SIG-M5 (cell line): ENCODE measurements at places on chromosomes 2 and 18.

- DNase-seq, result no peak
Measured at GRCh38 chr2:239275847-239276831, 124.7 kb downstream of the HDAC4 start.

DNA sequence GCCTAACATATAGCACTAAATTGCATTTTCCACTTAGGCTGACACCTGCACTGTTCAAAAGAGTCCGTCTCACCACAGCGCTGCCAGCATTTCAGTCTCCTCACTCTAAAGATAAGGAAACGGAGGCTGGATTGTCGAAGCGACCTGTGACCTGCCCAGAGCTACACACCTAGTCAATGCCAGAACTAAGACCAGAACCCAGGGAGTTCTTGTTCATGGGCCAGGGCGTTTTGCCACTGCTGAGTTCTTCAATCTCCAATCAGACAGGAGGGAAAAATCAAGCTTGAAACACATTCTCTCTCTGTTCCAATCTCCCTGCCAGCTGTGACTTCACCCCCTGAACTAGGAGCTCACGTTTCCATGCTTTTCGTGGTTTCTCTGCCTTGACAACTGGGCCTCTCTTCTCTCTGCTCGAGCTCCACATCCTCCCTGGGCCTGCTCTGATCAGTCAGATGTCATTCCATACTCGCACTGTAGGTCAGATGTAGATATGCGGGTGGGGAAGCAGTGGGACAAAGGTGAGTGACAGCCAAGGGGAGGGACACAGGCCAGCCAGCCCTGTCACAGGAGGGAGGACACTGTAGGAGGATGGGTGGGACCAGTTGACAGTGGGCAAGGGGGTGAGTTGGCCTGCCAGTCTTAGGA is 221.1 kb upstream of the SMAD2 start:
- no peak for DNase-seq

DNA sequence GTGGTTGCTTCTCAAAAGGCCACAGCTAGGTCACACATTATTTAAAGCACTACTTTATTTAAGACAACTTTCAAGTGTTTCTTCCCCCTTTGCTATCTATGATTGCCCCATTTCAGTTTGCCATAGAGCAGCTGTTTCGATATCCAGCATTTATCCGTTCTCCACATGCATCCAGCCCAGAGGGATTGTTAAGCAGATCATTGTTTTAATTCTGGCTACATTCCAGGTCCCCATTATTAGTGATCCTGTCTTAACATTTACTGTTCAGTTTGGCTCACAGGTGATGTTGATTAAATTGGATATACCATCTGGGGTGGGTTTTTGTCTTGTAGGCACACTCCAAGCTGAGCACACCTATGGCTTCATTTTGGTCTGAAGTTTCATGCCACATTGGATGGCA is 638.7 kb downstream of the ZEB2 start:
- no peak for DNase-seq

GRCh38 chr18:79259218-79259617 is 136.5 kb upstream of the NFATC1 start:
- DNase-seq, result no peak

GRCh38 chr2:207160115-207160514 is 5.6 kb downstream of the KLF7 start:
- DNase-seq, result no peak

- DNase-seq, result no peak
Measured at GRCh38 chr2:168137510-168138180, 109.8 kb downstream of the STK39 start.

DNA sequence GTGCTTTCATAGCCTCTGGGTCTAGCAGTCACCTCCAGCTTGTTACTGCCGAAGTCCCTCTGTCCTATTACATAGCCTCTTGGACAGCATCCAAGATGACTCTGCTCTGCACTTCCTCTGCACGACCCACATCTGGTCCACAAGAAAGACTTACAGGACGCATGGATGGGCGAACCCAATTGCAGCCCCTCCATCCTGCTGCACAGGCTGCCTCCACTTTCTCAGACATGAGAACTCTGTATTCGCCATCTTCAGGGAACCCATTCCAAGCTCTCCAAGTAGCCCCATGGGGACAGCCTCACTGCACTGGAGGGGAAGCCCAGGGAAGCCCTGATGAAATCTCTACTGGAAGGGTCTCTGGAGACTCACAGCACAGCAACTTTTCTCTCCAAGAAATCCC is 172.1 kb downstream of the GFPT1 start:
- no peak for DNase-seq

DNA sequence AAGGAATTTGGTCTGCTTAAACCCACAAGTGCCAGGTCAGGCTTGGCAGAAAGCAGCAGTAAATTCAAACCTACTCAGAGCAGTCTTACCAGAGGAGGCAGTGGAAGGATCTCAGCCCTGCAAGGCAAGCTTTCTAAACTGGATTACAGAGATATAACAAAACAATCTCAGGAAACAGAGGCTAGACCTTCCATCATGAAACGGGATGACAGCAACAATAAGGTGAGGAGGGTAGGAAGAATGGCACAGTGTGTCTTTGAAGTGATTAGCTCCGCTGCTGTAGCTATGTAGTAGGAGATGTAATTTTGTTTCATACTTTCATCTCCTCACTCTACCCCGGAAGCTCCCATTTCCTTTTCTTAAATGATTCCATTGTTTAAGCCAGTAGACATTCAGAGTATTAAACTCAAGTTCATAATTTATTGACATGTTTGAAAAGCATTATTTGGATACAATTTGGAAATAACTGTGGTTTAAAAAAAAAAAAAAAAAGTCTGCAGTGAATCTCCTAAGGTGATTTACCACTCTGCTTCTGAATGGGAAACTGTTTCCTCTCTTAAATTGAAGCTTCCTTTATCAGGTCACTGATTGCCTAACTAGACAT is 29.4 kb upstream of the DYSF start:
- no peak for DNase-seq

- peak; percentile 15 for DNase-seq
Measured at GRCh38 chr2:223886726-223887125, 49.3 kb upstream of the AP1S3 start.

- no peak for DNase-seq
Measured at GRCh38 chr18:64919971-64920570, 771.2 kb upstream of the LINC00305 start.

DNA sequence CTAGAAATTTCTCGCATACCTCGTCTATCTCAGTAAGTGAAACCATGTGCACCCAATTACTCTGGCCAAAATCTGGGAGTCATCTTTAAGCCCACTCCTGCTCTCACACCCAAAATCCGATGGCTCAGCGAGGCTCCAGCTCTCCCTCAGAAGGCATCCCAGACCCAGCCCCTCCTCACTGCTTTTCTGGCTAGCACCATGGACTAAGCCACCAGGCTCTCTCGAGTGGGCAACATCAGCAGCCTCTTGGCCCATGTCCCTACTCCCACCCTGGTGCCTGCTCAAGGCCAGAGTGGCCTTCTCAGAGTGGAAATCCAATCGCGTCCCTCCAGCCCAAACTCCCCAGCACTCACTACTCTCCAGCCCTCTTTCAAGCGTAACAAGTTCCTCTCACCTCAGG is 27.2 kb downstream of the TNS1 start:
- no peak for DNase-seq

- no peak for DNase-seq
Measured at GRCh38 chr2:3356799-3357198, 20.8 kb downstream of the EIPR1 start.

- no peak for DNase-seq
Measured at GRCh38 chr2:159762075-159762474, 35.9 kb downstream of the CD302 start.

GRCh38 chr2:158319269-158319668 is 137.3 kb downstream of the CCDC148 start:
- DNase-seq, result no peak

- DNase-seq, result no peak
Measured at GRCh38 chr2:18063826-18064470, 185.5 kb downstream of the KCNS3 start.

- DNase-seq, result no peak
Measured at GRCh38 chr2:28398101-28398834, 5.6 kb downstream of the FOSL2 start.

- DNase-seq, result no peak
Measured at GRCh38 chr2:117308861-117309770, 505.4 kb upstream of the DDX18 start.

DNA sequence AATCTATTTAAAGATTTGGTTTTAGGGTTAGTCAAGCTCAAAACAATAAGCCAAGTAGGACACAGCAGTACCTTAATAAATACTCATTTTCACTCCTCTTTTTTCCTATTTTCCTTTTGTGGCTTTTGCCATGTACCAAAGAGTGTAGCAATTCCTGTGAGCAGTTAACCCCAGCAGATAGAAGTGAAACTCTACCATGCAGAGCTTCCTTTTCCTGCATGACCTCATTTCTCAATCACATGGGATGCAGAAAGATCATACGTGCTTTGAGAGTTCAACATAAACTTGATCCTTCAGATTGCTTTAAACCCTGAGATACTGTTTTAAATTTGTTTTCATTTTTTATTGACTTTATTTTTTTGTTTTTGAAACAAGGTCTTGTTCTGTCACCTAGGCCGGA is 99.1 kb upstream of the ARHGAP15 start:
- DNase-seq, result peak; percentile 67

DNA sequence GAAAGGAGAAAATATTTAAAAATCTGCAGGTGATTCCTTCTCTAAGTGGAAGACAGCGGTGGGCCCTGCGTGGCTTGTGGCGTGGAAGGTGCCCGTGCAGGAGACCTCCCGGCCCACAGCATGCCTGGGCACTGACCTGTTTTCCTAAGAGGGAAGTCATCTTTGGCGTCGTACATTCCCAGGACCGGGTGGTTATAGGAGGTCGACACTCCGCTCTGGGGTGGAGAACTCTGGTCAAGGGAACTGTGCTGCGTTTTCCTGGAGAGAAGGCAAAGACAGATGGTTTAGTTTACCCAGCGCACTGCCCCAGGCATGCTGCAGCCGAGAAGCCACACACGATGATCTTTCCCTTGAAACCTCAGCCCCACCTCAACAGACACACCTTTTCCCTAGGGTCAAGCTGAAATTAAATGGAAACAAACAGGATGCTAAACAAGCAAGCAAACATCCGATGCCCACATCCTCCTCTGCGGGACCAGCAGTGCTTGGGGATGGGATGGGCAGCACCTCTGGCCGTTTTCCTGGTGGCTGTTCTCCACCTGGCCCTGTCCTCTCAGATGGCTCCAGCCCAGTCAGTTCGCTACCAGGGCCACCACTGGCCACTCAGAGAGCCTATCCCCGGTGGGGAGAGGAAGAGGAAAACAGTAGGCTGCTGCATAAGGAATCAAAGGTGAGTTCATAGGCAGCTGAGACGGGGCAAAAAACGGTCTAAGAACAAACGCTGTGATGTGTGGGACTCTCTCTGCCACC is 244.1 kb downstream of the HDAC4 start:
- no peak for DNase-seq

DNA sequence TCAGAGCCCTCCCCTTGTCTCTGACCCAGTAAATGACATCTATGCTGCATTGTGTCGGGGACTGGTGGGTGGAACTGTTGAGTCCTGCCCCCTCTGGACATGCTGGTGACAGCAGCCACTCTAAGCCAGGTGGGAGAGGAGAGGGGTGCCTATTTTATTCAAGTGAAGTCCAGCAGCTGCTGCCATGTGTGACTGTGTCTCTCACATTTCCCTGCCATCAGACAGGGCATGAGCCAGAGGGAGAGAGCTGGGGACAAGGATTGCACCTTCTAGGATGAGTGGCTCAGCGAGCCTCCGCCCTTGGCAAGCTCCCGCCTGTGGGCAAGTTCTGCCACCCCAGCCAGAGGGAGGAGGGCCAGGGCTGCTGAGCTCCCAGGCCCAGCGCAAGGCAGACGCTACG is 13.7 kb downstream of the NGEF start:
- DNase-seq, result no peak

DNA sequence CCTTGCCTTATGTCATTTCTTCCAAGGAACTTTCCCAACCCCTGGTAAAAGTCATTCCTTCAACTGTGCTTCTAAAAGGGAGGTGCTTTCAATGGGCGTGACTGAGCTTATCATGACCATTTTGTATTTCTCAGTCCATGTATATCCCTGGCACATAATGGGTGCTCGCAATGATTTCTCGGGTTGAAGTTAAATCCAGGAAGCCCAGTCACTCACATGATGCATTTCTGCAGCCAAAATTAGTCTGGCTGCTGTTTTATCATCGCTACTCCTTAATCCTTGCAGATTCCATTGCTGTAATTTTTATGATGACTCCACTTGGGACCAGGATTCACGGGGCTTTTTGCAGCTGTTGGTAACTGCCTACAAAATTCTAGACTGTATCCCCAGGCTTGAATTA is 25.9 kb upstream of the RFX8 start:
- DNase-seq, result no peak

DNA sequence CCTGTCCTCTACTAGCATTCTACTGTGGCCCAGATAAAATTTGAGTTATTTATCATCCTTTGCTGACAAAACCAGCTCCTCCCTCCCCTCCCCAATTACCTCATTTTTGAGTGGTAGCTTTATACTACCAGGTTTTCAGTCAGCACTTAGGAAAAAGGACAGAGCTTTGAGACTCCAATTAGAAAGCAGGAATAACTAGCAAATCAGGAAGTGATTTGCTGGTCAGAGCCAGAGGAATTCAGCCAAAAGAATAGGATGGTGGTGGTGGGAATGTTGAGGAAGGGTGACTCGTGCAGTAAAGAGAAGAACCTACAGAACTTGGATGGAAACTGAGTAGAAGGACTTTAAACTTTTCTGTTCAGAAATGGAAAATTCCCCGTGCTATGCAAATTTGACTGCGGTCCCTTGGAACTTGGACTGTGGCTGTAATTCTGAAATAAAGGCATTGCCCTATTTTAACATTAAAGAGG is 3.7 kb downstream of the MYL12B start:
- no peak for DNase-seq

DNA sequence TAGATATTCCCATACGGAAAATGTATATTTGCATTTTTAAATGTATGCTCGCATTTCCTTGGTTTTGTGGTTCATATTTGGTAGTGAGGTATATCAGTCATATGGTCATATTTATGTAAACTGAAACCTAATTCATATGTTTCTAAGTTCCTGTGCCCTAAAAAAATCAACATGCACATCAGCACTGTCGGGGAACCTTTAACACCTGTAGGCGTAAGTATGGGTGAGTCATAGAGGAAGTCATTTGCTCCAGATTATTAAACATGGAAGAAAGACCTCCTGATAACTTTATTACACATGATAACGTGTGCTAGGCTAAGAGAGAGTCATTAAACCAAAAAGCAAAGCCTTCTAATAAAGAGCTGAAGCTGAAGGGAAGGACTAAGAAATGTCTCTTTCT is 437.7 kb downstream of the NRXN1 start:
- DNase-seq, result no peak

DNA sequence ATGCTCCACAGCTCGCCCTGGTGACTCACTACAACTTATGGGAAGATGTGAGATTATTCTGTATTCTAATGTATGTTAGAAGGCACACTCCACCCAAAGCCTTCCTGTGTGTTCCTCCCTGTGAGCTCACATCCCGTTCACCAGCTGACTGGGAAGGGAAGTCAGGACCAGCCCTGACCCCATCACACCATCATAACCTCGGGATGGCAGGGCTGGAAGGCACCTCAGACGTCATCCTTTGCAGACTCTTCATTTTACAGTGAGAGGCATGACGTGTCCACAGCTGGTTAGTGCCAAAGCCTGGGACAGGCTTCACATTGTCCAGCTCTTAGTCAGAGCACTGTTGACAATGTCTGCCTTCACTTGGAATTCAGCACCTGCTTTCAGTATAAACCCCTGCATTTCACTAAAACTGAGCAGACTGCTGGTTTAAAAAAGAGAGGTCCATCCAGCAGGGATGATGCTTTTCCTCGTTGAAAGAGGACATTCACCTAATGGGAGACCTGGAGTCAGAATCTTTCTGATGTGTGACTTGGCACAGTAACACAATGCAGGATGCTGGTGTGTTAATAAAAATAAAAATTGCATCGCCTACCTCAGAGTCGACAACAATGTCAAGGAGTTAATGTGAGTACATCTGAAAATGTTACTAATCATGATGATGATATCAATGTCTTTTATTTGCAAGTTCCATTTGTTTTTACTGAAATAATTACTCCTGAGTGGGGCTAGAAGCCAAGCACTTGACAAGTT is 418.0 kb upstream of the TNP1 start:
- no peak for DNase-seq
